ENCODE measurements at places on chromosomes 1 and 21.

DNA sequence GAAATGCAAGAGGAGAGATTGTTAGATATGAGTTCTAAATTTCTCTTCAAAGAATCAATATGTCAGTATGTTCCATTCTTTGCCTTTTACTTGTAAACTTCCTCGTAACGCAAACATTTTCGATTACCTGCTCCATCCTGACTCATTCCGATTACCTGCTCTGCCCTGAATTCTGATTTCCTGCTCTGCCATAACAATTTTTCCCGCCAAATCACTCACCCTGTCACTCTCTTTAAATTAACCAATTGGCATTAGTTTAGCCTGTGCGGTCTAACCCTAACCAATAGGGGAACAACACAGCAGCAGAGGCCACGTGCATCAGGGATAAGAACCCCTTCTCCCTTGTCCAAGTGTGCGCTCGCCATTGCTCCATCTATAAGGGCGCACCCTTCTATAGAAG is 25.0 kb upstream of the CBR3 start:
- no peak overlapping the region for H3K4me3 ChIP-seq
- H3K4me1 ChIP-seq, result peaks cover 9% of the 10 kb centered on the region
- no peak for DNase-seq

DNA sequence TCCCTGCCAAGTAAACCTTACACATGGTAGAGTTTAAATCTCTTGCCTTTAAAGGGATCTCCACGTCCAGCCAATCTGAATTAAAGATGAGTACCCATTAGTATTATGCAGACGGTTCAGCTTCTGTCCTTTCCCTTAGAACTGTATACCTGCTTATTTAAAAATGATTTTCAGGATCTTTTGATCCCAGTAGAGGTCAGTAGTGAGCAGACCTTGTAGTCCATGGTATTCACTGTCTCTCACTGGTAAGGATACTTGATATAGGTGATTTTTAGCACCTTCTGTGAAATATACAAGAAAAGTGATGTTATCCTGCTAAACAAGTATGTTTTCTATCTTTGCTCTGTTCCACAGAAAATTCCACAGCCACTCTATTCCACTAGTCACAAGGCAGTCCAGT is 1211.6 kb upstream of the ADGRL4 start:
- no peaks in the 10 kb centered on the region for H3K36me3 ChIP-seq
- DNase-seq, result no peak
- H3K4me1 ChIP-seq, result peaks cover 9% of the 10 kb centered on the region
- H3K27me3 ChIP-seq, result no peaks in the 10 kb centered on the region

DNA sequence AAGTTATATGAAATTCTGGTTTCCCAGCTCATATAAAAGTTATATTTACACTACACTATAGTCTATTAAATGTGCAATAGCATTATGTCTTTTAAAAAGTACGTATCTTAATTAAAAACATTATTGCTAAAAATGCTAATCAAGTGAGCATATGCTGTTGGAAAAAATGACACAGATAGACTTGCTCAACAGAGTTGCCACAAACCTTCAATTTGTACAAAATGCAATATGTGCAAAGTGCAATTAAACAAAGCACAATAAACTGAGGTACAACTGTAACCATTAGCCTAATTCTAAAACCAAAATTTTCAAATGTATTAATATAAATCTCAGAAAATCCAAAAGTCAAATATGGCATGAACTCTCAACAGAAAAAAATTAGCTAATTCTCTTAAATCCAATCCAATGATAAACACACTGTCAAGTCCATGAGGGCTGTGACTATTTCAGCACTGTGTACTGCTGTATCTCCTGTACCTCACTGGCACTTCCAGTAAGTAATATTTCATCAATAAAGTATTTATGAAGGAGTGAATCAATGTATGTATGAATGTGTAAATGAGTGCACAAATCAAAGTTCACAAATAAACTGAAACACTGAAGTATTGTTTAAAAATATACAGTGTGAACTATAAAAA is 116.3 kb downstream of the AKT3 start:
- peaks cover 2% of the 10 kb centered on the region for H3K4me1 ChIP-seq
- H3K36me3 ChIP-seq, result peaks cover 5% of the 10 kb centered on the region
- H3K27ac ChIP-seq, result no peak overlapping the region
- DNase-seq, result no peak

- no peaks in the 10 kb centered on the region for H3K36me3 ChIP-seq
- DNase-seq, result peak; percentile 66
- no peaks in the 10 kb centered on the region for H3K4me1 ChIP-seq
Observed at GRCh38 chr1:36924282-36924811, 110.0 kb downstream of the GRIK3 start.

GRCh38 chr1:157833145-157833544 is 8.5 kb downstream of the CD5L start:
- H3K4me1 ChIP-seq, result no peaks in the 10 kb centered on the region
- H3K27me3 ChIP-seq, result peaks cover 10% of the 10 kb centered on the region
- H3K4me3 ChIP-seq, result no peak overlapping the region
- DNase-seq, result no peak

GRCh38 chr21:45593162-45594022 is 50.1 kb upstream of the PCBP3 start:
- H3K36me3 ChIP-seq, result no peaks in the 10 kb centered on the region
- no peak overlapping the region for H3K4me3 ChIP-seq
- H3K4me1 ChIP-seq, result peaks cover 8% of the 10 kb centered on the region
- no peak overlapping the region for H3K27ac ChIP-seq

DNA sequence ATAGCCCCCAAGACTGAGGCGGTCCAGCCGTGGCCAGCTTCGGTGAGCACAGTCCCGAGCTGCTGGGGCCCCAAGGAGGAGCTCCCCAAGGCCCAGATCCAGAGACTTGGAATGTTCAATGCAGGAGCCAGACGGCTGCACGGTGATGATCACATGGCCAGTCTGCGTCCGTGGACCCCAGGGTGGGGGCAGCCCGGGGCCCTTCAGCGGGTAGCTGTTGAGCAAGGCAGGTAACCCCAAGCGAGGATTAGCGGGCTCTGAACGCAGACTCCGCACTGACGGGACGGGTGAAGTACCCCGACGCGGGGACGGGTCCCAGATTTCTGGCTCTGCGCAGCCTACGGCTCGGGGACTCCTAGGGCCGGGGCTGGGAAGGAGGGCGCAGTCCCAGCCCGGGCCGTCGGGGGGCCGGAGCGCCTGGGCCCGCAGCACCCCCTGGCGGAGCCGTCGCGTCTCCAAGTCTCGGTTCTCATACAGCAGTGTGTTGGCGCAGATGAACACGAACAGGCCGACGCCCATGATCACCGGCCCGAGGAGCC is 2.7 kb downstream of the TMEM200B start:
- peak overlapping the region; percentile 55 for H3K4me3 ChIP-seq
- DNase-seq, result peak; percentile 66
- H3K27me3 ChIP-seq, result no peaks in the 10 kb centered on the region
- peak overlapping the region; percentile 61 for H3K27ac ChIP-seq

GRCh38 chr1:91546876-91547275 is 46.2 kb downstream of the CDC7 start:
- H3K27ac ChIP-seq, result no peak overlapping the region
- no peak for DNase-seq
- H3K36me3 ChIP-seq, result no peaks in the 10 kb centered on the region
- no peak overlapping the region for H3K4me3 ChIP-seq
- peaks cover 7% of the 10 kb centered on the region for H3K4me1 ChIP-seq

- no peak overlapping the region for H3K4me3 ChIP-seq
- H3K27me3 ChIP-seq, result peaks cover 11% of the 10 kb centered on the region
- no peaks in the 10 kb centered on the region for H3K36me3 ChIP-seq
- no peak overlapping the region for H3K27ac ChIP-seq
- DNase-seq, result no peak
Observed at GRCh38 chr21:37342046-37342632, 24.4 kb upstream of the DYRK1A start.

GRCh38 chr21:16388291-16388690 is 658.5 kb downstream of the USP25 start:
- H3K4me3 ChIP-seq, result no peak overlapping the region
- peaks cover 23% of the 10 kb centered on the region for H3K4me1 ChIP-seq
- H3K36me3 ChIP-seq, result peaks cover 35% of the 10 kb centered on the region
- peak overlapping the region; percentile 28 for H3K27ac ChIP-seq

DNA sequence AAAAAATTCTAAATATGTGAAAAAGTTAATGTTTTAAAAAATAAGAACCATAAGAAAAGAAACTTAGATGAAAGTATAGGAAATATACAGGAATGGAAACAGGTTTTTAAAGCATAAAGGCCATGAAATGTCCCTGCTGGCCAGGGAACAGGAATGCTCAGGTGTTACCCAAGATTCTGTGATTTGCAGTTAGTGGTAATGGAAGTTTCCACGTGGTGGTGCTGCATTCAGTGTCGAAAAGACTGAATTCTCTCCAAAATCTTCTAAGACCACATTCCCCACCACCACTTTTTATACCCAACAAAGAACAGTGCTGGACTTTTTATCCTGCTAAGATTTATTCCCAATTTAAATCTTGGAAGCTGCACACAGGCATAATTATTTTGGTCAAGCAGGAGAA is 126.2 kb downstream of the PRRX1 start:
- H3K4me3 ChIP-seq, result no peak overlapping the region
- peaks cover 5% of the 10 kb centered on the region for H3K4me1 ChIP-seq
- no peak for DNase-seq
- H3K27me3 ChIP-seq, result peaks cover 11% of the 10 kb centered on the region

GRCh38 chr1:157994704-157995582 is 1.5 kb downstream of the KIRREL1 start:
- peak overlapping the region; percentile 87 for H3K27ac ChIP-seq
- peaks cover 3% of the 10 kb centered on the region for H3K36me3 ChIP-seq
- no peaks in the 10 kb centered on the region for H3K27me3 ChIP-seq
- no peak for DNase-seq

GRCh38 chr1:243323491-243323890 is 67.7 kb downstream of the SDCCAG8 start:
- no peak overlapping the region for H3K4me3 ChIP-seq
- H3K36me3 ChIP-seq, result peaks cover 15% of the 10 kb centered on the region
- no peak for DNase-seq
- H3K27me3 ChIP-seq, result no peaks in the 10 kb centered on the region

DNA sequence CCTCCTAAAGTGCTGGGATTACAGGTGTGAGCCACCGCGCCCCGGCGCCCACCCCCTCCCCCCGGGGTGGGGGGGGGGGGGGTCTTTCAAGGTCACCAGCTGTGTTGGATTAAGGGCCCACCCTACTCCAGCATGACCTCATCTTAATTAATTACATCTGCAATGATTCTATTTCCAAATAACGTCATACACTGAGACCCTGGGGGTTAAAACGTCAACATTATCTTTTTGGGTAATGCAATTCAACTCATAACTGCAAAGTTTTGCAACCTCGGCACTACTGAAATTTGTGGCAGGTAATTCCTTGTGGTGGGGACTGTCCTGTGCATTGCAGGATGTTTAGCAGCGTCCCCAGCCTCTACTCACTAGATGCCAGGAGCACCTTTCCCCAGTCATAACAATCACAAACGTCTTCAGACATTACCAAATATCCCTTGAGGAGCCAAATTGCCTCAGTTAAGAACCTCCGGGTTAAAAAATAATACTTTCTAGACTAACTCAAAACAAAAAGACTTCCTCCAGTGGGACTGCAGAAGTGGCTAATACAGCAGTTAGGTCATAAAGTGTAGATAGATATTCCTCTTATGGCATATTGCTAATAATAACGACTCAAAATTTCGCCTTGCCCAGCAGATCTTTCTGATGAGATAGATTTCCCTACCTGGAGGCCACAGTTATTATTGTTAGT is 233.0 kb upstream of the KAZN start:
- no peak for DNase-seq
- H3K36me3 ChIP-seq, result no peaks in the 10 kb centered on the region
- H3K27ac ChIP-seq, result no peak overlapping the region
- H3K27me3 ChIP-seq, result peaks cover 42% of the 10 kb centered on the region

GRCh38 chr1:239386453-239387303 is at the start of gene CHRM3:
Gene CHRM3 (plus strand): TSS chr1:239386568. CDS start chr1:239907452, 520,884 bp downstream.
- peak within 1 kb of the TSS; percentile 83 for H3K27ac ChIP-seq
- peak; percentile 28 for DNase-seq
- peak within 1 kb of the TSS; percentile 92 for H3K4me3 ChIP-seq

- H3K4me3 ChIP-seq, result no peak overlapping the region
- H3K27ac ChIP-seq, result no peak overlapping the region
- no peak for DNase-seq
- H3K36me3 ChIP-seq, result no peaks in the 10 kb centered on the region
- H3K4me1 ChIP-seq, result no peaks in the 10 kb centered on the region
Observed at GRCh38 chr1:80565406-80565805, 1235.3 kb upstream of the ADGRL2 start.

DNA sequence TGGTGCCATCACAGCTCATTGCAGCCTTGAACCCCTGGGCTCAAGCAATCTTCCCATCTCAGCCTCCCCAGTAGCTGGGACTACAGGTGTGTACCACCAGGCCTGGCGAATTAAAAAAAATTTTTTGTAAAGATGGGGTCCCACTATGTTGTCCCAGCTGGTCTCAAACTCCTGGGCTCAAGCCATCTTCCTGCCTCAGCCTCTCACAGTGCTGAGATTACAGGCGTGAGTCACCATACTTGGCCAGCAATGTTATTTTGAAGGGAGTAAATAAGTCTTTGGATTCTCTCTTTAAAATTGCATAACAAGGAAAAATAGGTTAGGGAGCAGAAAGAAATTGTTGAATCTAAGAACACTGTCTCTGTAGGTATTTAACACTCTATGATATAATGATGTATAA is 111.3 kb downstream of the RPS6KC1 start:
- H3K4me1 ChIP-seq, result no peaks in the 10 kb centered on the region
- peaks cover 12% of the 10 kb centered on the region for H3K36me3 ChIP-seq
- no peak overlapping the region for H3K4me3 ChIP-seq

- H3K36me3 ChIP-seq, result no peaks in the 10 kb centered on the region
- no peak overlapping the region for H3K27ac ChIP-seq
- H3K27me3 ChIP-seq, result peaks cover 49% of the 10 kb centered on the region
- no peak for DNase-seq
- no peak overlapping the region for H3K4me3 ChIP-seq
Observed at GRCh38 chr1:204780630-204781029, 90.0 kb upstream of the NFASC start.

DNA sequence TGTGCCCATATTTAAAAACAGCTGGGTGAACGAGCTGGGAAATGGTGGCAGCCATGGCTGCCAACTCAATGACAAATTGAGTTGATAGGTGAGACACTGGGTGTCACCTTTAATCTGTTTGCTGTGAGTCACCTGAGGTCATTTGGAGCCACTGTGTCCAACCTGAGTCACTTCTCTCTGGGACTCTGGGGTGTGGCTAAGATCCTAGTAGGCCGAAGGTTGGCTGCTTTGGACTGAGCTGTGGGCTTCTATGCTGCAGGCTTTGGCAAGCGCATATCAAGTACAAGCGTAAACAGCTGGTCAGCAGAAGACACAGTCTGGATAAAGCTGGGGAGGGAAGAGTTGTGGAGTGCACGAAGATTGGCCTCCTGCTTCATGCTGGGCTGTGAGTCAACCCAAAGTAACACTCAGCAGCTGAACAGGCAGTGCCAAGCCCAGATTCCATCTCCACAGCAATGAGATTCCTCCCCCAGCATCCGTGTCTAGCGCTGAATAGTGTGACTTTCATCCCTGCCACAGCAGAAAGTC is 24.0 kb downstream of the TEX35 start:
- no peak for DNase-seq
- no peaks in the 10 kb centered on the region for H3K36me3 ChIP-seq
- no peaks in the 10 kb centered on the region for H3K27me3 ChIP-seq
- no peak overlapping the region for H3K4me3 ChIP-seq

All from mesothelial cell of epicardium (in vitro differentiated cells).